ENCODE measurements at places on chromosomes 1 and 21. TPM values are rescaled to one million over a fixed set of nuclear protein-coding genes. Genes with fewer than 3 reads are reported as not detected.

- H3K4me1 ChIP-seq, result no peaks in the 10 kb centered on the region
- peaks cover 16% of the 10 kb centered on the region for H3K36me3 ChIP-seq
- no peak overlapping the region for H3K27ac ChIP-seq
- H3K27me3 ChIP-seq, result no peaks in the 10 kb centered on the region
These were observed 25.7 kb downstream of the COQ8A start for GRCh38 chr1:226965581-226966440.

GRCh38 chr1:54109129-54110090 is 43.4 kb downstream of the CDCP2 start:
- H3K36me3 ChIP-seq, result no peaks in the 10 kb centered on the region
- H3K27me3 ChIP-seq, result no peaks in the 10 kb centered on the region
- no peaks in the 10 kb centered on the region for H3K4me1 ChIP-seq

DNA sequence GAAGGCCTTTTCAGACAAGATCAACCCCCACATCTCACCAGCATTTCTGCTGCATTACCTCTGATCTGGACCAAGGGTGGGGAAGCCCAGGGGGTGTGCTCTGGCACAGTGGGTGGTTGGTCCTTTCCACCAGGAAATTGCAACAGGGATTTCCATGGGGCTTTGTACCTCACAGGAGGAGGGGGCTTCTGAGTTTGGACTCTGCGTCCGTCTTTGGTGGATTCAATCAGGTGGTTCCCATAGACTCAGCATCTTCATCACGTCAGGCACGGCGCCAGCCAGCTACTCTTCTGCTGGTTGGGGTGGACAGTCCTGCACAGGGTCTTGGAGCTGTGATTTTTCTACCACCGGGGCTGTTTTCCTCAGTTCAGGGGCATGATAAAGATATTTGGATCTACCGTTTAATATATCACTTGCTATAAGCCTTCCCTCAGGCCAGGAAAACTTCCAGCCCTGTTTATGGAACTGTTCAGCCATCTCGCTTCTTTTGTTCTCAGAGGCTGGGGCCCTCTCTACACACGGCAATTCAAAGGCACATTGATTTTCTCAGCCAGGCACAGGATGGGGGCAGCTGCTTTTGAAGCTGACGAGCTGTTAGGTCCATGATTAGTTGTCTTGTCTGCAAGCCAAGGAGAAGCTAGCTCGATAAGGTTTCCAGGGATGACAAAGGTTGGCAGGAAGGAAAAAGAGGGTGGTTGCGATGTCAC is 467.3 kb downstream of the CAMTA1 start:
- H3K36me3 ChIP-seq, result no peaks in the 10 kb centered on the region
- H3K4me3 ChIP-seq, result no peak overlapping the region
- no peaks in the 10 kb centered on the region for H3K27me3 ChIP-seq
- no peak for DNase-seq
- no peaks in the 10 kb centered on the region for H3K4me1 ChIP-seq

GRCh38 chr21:27298465-27298864 is 331.6 kb upstream of the ADAMTS5 start:
- no peaks in the 10 kb centered on the region for H3K27me3 ChIP-seq
- H3K27ac ChIP-seq, result no peak overlapping the region
- no peaks in the 10 kb centered on the region for H3K4me1 ChIP-seq
- no peak for DNase-seq

DNA sequence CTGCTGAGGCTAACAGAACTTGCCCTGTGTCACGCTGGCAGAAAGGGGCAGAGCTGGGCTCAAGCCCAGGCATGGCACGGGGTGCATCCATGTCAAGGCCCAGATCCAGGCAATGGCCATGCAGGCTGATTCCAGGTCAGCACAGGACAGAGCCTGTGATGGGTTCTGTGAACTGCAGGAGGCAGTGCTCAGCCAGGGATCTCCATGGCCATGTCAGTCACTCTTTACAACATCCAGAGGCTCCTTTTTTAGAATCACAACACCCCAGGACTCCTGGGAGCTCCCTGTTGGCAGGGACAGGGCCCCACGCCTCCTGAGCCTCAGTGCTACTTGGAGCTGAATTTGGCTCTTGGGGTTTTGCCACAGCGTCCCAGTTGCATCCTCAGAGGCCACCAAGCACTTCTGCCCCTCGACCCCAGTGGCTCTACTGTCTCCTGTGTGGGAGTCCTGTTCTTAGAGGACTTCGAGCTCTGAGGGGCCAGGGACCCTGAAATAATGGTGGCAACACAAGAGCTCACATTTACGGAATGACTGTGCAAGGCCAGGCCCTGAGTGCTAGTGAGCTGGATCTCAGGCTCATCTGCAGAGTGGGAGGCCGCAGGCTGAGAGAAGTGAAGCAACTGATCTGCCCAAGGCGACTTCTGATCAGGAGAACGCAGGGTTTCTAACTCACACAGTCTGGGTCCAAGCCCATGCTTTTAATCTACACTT is 211.5 kb downstream of the TRABD2B start:
- no peak for DNase-seq
- no peak overlapping the region for H3K4me3 ChIP-seq
- no peaks in the 10 kb centered on the region for H3K36me3 ChIP-seq
- no peaks in the 10 kb centered on the region for H3K4me1 ChIP-seq
- H3K27ac ChIP-seq, result no peak overlapping the region

DNA sequence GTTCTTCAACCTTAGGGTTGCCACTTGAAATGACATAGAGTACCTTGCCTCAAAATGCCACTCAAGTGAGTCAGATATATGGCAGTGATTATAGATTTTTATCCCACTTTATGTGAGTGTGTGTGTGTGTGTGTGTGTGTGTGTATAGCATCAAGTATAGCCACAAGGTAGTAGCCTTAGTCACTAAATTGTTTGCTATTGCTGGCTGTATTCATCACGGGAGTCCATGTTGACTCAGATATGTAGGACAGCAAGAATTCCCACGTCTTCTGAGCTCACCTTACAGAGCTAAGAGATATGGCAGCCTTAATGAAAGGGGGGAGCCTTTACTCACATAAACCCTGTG is 9.3 kb downstream of the ETS2 start:
- H3K4me3 ChIP-seq, result no peak overlapping the region
- no peak for DNase-seq
- peaks cover 71% of the 10 kb centered on the region for H3K36me3 ChIP-seq
- H3K27me3 ChIP-seq, result no peaks in the 10 kb centered on the region
- no peaks in the 10 kb centered on the region for H3K4me1 ChIP-seq
- H3K27ac ChIP-seq, result no peak overlapping the region

DNA sequence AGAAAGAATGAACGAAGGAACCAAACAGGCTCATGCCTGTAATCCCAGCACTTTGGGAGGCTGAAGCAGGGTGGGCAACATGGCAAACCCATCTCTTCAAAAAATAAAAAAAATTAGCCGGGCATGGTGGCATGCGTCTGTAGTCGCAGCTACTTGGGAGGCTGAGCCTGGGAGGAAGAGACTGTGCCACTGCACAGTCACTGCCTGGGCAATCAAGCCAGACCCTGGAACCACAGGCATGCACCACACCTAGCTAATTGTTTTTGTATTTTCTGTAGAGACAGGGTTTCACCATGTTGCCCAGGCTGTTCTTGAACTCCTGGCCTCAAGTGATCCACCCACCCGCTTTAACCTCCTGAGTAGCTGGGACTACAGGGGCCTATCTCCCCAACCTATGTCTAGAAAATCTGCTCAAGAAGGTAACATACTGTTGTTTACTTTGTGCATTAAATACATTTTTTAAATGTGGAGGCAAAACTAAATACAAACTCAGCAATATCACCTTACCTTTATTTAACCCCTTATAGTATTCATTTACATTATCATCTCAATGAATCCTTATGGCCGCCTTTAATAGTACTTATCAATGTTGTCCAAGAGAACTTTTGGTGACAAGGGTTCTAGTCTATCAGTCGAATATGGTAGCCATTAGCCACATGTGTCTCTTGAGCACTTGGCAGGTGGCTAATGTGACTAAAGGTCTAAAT is 2.7 kb downstream of the KHDC4 start:
- H3K27ac ChIP-seq, result no peak overlapping the region
- H3K4me3 ChIP-seq, result no peak overlapping the region
- peaks cover 9% of the 10 kb centered on the region for H3K36me3 ChIP-seq
- H3K4me1 ChIP-seq, result peaks cover 21% of the 10 kb centered on the region
- no peak for DNase-seq
- H3K27me3 ChIP-seq, result no peaks in the 10 kb centered on the region

The CAMK2N1 gene
- 7.9 TPM for total RNA-seq

The SPRR4 gene
- total RNA-seq, result not detected
